NAMALWA (cell line): ENCODE measurements at places on chromosomes 7 and 10.

GRCh38 chr7:33494474-33494873 is 365.1 kb downstream of the BBS9 start:
- no peak for DNase-seq

GRCh38 chr10:119309423-119309770 is 102.0 kb downstream of the GRK5 start:
- peak; percentile 71 for DNase-seq

- no peak for DNase-seq
These were observed 55.5 kb downstream of the VTI1A start for GRCh38 chr10:112502536-112502935.

- no peak for DNase-seq
These were observed 65.2 kb upstream of the FEZF1 start for GRCh38 chr7:122369756-122370155.
